ENCODE measurements at places on chromosomes 4 and X. TPM values are rescaled to one million over a fixed set of nuclear protein-coding genes. Genes with fewer than 3 reads are reported as not detected.

Gene GPR50
- total RNA-seq: not detected

Gene COL4A6
- total RNA-seq: 7.4 TPM

Gene SH2D1A
- 0.39 TPM for total RNA-seq

Gene ZFP92
- total RNA-seq: 1.0 TPM

Gene TMEM255A
- total RNA-seq: 0.30 TPM

Gene CBR4
- 21.8 TPM for total RNA-seq

Gene EDNRA
- 27.4 TPM for total RNA-seq

Gene ASB12
- total RNA-seq: 0.85 TPM

Gene UGT2B15
- total RNA-seq: not detected

Data from heart right ventricle (tissue), 16 donors.